ENCODE measurements at places on chromosomes 3 and 15. TPM values are rescaled to one million over a fixed set of nuclear protein-coding genes. Genes with fewer than 3 reads are reported as not detected.

GRCh38 chr3:128808672-128809071 is 70.7 kb upstream of the ACAD9 start:
- no peak overlapping the region for H3K27ac ChIP-seq
- no peak overlapping the region for H3K4me3 ChIP-seq
- H3K4me1 ChIP-seq: peaks cover 2% of the 10 kb centered on the region
- no peaks in the 10 kb centered on the region for H3K27me3 ChIP-seq
- peaks cover 42% of the 10 kb centered on the region for H3K36me3 ChIP-seq

UQCC5 gene
- polyA plus RNA-seq: 25.7 TPM

DNA sequence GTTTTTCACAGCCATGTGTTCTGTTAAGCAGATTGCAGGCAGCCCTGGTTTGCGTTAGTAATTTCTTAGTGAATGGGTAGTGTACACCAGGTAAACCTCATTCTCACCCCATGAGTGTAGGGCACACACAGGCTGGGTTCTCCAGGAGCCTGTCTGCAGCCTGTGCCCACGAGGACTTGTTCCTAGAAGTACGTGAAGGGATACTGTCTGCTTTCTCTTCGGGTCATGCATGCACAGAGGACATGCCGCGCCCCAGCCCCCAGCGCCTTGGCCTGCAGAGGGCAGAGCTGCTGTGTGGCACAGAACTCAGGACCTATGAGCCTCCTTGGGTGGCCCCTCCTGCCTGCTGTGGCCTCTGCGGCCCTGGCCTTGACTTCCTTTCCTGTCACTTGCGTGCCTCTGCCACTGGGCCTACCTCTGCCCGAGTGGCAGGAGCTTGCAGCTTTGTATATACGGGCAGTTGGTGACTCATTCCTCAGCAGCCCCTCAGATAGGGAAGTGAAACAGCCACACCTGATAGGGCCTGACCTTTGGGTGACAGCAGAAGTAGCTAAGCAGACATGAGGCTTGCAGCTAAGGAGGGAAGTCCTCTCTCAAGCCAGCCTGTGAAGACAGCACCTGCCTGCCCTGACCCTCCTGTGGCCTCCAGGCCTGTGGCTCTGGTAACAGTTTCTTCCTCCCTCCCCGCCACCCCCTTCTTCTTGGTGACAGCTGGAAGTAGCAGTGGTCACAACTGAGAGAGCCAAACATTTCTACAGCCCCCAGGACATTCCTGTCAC is 19.5 kb downstream of the PPCDC start:
- peak overlapping the region; percentile 26 for H3K4me3 ChIP-seq
- peaks cover 42% of the 10 kb centered on the region for H3K4me1 ChIP-seq
- H3K27ac ChIP-seq: peak overlapping the region; percentile 82
- no peaks in the 10 kb centered on the region for H3K27me3 ChIP-seq

DNA sequence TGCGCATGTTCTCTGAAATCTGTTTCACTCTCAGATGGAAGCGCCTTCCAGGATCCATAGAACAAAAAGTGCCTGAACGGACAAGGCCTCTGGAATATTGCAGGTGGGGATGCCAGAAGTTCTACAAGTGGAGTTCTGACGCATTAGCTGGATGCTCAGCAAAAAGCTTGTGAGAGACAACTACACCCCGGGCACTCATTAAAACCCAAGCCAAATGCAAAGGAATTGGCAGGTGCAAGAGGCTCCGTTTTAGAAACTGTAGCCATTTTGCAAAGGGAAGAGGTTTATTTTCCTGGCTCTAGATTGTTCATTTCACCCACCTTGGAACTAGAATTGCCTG is 35.2 kb upstream of the SLC24A5 start:
- H3K36me3 ChIP-seq: no peaks in the 10 kb centered on the region
- H3K27ac ChIP-seq: no peak overlapping the region
- no peaks in the 10 kb centered on the region for H3K27me3 ChIP-seq
- H3K4me1 ChIP-seq: no peaks in the 10 kb centered on the region

GRCh38 chr3:172892158-172892557 is 141.6 kb downstream of the ECT2 start:
- H3K36me3 ChIP-seq: no peaks in the 10 kb centered on the region
- no peak for DNase-seq
- no peak overlapping the region for H3K27ac ChIP-seq
- H3K27me3 ChIP-seq: no peaks in the 10 kb centered on the region
- H3K4me3 ChIP-seq: no peak overlapping the region
- H3K4me1 ChIP-seq: no peaks in the 10 kb centered on the region

Data from pancreas (tissue), 10 donors.